Thymus (tissue), 14 donors: ENCODE measurements at places on chromosomes 11 and 22. TPM values are rescaled to one million over a fixed set of nuclear protein-coding genes. Genes with fewer than 3 reads are reported as not detected.

The MS4A15 gene
- total RNA-seq: not detected

The PHLDA2 gene
- total RNA-seq: 0.14 TPM

The VPREB1 gene
- 2.5 TPM for total RNA-seq

The FAM181B gene
- 0.24 TPM for total RNA-seq

The GPR83 gene
- 0.14 TPM for total RNA-seq

The LUZP2 gene
- total RNA-seq: 0.19 TPM

The SLC17A6 gene
- total RNA-seq: under 0.01 TPM

The ZNF215 gene
- total RNA-seq: 5.9 TPM

DNA sequence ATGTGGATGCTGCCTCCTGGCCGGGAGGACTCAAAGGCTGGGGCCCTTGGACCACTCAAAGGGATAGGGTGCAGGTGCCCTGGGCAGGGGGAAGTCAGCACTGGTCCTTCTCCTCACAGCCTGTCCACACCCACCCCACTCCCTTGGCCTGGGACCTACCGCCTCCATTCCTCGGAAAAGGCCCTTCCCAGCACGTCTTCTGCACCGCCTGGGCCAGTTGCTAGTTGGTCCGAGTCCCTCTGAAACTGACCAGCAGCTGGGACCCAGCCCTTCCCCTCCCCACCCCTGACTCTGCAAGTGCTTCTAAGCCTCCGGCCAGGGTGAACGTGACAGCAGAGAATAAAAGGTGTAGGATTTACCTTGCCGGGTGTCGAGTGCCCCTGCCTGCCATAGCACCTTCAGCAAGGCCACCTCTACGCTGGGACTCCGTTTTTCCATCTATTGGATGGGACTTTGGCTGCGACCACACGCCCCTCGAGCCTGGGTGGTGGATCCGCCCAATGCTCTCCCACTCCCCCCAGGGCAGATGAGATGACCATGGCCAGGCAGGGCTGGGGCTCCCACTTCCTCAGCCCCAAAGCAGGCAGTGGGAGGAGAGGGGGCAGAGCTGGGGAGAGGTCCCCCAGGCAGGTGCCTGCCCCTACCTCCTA is 37.3 kb downstream of the OSBPL5 start:
- DNase-seq: no peak

GRCh38 chr11:116129456-116129855 is 625.2 kb upstream of the CADM1 start:
- no peak for DNase-seq

DNA sequence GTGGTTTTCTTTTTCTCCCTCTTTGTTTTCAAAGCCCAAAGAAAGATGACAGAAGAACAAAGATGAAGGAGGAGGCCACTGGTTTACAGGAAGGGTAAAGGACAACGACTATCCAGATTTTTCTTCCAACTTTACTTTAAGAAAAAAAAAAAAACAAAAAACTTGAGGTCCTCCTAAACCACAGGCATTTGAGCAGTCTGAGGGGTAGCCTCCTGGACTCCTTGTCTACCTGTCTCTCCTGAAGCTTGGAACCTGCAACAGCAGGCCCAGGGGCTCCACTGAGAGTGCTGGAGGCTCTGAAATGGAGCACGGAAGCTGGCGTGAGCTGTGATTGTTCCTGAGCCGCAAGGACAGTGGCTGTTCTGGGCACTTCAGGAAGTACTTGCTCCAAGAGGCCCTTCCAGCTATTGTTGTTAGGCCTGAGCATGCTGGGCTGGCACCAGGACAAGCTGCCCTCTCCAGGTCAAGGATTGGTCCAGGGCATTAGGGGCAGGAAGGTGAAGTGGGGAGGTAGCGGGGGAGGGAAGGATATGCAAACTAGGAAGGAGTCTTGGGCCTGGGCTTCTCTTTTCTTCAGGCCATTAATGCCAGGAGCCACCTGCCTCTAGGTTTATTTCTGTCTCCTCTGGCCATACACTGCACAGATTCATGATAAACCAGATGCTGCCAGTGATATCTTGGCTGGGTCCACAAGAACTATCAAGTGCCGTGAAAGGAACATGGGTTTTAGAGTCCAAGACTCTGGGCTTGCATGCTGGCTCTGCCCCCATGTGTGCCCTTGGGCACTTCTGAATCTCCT is 147.3 kb downstream of the CCDC34 start:
- no peak for DNase-seq

- no peak for DNase-seq
Measured at GRCh38 chr22:19872779-19873137, 18.1 kb upstream of the GNB1L start.

DNA sequence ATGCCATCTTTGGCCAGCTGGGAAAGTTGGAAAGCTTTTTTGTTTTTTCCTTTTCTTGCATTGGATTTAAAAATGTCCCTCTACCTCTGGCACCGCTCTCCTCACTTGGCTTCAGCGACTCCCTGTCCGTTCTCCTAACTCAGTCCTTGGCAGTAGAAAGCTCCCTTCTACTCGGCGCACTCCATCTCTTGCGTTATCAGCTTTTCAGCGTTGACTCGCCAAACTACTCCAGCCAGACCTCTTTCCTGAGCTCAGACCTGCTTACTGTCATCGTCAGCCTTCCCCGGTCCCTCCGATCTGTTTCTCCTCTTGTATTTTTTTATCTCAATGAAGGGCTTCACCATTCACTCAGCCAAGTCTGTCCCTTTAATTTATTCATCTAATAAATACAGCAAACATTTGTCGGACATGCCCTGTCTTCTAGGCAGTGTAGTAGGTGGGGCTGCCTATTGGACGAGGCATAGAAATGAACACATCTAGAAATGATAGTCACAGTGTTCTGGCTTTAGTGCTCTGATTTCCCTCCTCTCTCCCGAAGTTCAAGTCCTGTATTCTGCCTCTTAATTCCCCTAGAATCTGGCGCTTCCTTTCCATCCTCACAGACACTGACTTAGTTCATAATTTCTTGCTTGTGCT is 839 bp downstream of the CEP164 start:
- DNase-seq: no peak

GRCh38 chr11:89447845-89448244 is 43.3 kb downstream of the NOX4 start:
- no peak for DNase-seq

GRCh38 chr11:64865286-64866172 is 12.9 kb downstream of the EHD1 start:
- DNase-seq: no peak

- DNase-seq: no peak
Measured at GRCh38 chr22:30250039-30250565, 3.5 kb upstream of the LIF start.

DNA sequence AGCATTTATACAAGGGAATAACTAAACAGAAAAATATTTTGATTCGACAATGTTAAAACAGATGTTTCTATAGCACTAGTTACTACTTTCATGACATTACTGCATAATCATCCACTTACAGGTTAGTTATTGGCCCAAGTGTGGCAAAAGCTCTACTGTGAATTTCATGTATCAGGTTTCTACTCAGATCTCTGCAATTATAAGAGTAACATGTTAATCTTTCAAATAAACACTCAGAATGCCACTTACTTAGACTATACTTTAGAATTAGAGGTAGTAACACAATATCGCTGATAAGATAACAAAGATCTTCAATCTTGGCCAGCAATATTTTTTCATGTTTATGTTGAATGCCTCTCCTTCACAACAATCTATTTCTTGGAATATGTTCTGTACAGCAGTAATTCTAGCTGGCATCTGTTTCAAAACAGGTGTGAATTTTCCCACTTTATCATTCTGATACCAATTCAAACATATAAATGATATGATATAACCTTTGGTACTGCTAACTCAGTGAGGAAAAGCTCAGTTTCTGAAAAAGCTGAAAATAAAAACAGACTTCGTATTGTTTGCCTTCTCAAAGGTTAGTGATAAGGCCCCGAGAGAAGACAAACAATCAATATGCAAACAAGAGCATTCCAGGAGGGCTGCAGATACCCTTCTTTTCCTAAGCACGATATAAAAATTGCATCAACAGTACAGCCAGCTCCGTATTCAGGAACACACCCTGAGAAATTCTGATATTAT is 11.0 kb upstream of the CCDC34 start:
- no peak for DNase-seq

- no peak for DNase-seq
Measured at GRCh38 chr11:57479021-57479663, 18.8 kb downstream of the RTN4RL2 start.

DNA sequence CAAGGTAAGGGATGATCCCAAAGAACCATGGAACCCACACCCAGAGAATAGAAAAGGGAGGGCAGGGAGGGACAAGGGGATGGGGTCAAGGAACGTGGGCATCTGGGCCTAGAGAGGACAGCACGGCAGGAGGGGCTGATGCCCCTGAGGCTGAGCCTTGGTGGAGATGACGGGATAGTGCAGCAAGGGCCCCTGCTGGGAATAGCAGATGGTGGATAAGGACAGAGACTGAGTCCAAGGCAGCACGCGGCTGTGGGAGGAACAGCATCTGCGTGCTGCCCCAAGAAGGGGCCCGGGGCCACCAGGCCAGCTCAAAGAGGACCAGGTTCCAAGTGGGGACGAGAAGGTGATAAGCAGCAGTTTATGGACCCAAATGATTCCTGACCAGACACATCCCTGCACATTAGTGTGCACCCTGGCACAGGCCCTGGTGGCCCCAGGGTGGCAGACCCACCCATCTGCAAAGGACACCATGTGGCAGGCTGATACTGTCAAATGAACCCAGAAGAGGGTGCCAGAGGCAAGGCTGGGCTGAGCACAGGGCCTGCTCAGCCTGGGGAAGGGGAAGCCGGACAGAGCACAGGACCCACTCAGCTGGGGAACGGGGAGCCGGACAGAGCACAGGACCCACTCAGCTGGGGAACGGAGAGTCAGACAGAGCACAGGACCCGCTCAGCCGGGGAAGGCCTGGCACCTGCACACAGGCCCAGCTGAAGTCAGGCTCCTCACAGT is 12.8 kb upstream of the TESMIN start:
- DNase-seq: no peak

GRCh38 chr11:104700609-104701008 is 197.7 kb downstream of the CASP12 start:
- DNase-seq: no peak

- no peak for DNase-seq
Measured at GRCh38 chr11:60515144-60515855, at the start of gene MS4A13. TSS of gene MS4A13 (plus strand) at chr11:60515392. CDS start at chr11:60518084, 2,692 bp downstream.
